Glutamatergic neuron (in vitro differentiated cells): ENCODE measurements at places on chromosomes 16 and 17.

GRCh38 chr16:53865494-53865863 is 161.5 kb downstream of the FTO start:
- peaks cover 9% of the 10 kb centered on the region for H3K36me3 ChIP-seq
- no peaks in the 10 kb centered on the region for H3K27me3 ChIP-seq
- H3K27ac ChIP-seq: no peak overlapping the region
- H3K4me3 ChIP-seq: no peak overlapping the region
- peaks cover 4% of the 10 kb centered on the region for H3K4me1 ChIP-seq
- DNase-seq: no peak

GRCh38 chr16:23156110-23156509 is 6.9 kb upstream of the USP31 start:
- H3K4me3 ChIP-seq: no peak overlapping the region
- no peaks in the 10 kb centered on the region for H3K36me3 ChIP-seq
- H3K4me1 ChIP-seq: no peaks in the 10 kb centered on the region
- H3K27me3 ChIP-seq: no peaks in the 10 kb centered on the region

DNA sequence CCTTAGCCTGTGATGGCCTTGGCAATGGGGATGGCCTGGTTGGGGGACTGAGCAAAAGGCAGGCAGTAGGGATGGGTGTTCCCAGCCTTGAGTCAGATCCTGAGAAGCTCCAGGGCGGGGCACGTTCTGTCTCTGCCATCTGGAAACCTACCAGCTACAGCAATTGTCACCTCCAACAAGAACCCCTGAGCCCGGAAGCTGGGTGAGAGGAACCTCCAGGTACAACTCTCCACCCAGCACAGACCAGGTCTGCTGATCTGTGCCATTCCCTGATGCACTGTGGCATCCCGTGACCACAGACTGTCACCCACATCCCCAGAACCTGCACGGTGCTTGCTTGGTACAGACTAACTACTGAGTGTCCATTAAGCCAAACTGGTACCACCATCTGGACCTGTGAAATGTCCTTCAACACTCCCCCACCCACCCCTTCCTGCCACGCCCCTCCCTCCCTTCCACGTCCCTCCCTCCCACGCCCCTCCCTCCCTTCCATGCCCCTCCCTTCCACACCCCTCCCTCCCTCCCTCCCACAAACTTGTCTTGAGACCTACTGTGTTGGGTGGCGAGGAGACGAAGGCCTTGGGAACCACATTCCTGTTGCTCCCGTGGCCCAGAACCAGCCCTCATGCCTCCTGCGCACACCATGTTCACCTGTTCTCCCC is 16.6 kb downstream of the MYO15B start:
- DNase-seq: no peak
- no peaks in the 10 kb centered on the region for H3K36me3 ChIP-seq
- no peak overlapping the region for H3K4me3 ChIP-seq
- no peaks in the 10 kb centered on the region for H3K27me3 ChIP-seq
- H3K27ac ChIP-seq: no peak overlapping the region
- H3K4me1 ChIP-seq: peaks cover 5% of the 10 kb centered on the region

GRCh38 chr17:27367121-27367981 is 73.4 kb downstream of the WSB1 start:
- H3K27me3 ChIP-seq: no peaks in the 10 kb centered on the region
- no peak overlapping the region for H3K27ac ChIP-seq
- no peak overlapping the region for H3K4me3 ChIP-seq
- DNase-seq: no peak

- no peak overlapping the region for H3K27ac ChIP-seq
- no peaks in the 10 kb centered on the region for H3K4me1 ChIP-seq
- H3K4me3 ChIP-seq: no peak overlapping the region
- no peaks in the 10 kb centered on the region for H3K27me3 ChIP-seq
- H3K36me3 ChIP-seq: peaks cover 11% of the 10 kb centered on the region
- no peak for DNase-seq
Measured at GRCh38 chr16:17512636-17513220, 42.0 kb upstream of the XYLT1 start.

DNA sequence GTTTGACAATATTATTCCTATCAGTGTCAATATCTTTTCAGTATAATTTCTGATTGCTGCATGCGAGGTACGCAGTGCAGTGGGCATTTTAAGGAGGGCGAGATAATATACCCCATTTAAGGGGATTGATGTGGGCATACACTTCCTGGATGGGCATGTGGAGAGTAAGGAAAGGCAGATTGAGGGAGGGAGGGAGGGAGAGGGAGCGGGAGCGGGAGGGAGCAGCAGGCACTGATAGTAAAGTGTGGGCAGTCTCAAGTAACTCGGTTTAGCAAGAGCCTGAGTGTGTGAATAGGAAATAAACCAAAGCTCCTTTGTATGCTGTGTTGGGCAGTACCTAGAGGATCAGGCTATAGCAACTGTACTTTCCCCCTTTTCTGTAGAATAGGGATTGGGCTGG is 5.1 kb downstream of the BPTF start:
- H3K4me1 ChIP-seq: peaks cover 19% of the 10 kb centered on the region
- H3K27me3 ChIP-seq: peaks cover 6% of the 10 kb centered on the region
- peak overlapping the region; percentile 4 for H3K4me3 ChIP-seq
- no peak for DNase-seq

DNA sequence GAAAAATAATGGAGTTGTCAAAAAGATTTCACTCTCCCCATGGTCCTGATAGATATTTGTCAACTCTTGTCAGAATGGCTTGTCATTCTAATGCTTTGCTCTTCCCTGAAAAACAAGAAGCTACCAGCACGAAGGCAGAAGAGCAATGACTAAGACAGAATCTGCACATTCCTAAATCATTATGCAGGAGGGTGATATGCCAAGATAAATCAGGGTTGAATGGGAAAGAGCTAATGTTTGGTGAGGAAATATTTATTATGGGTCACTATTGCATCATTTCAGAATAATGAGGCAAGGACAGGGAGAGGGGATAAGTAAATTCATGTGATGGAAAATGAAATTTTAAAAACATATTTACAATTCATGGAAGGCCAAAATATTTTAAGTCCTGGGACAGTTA is 297.5 kb upstream of the XYLT1 start:
- H3K36me3 ChIP-seq: peaks cover 14% of the 10 kb centered on the region
- H3K4me3 ChIP-seq: no peak overlapping the region
- no peak for DNase-seq
- no peaks in the 10 kb centered on the region for H3K4me1 ChIP-seq

DNA sequence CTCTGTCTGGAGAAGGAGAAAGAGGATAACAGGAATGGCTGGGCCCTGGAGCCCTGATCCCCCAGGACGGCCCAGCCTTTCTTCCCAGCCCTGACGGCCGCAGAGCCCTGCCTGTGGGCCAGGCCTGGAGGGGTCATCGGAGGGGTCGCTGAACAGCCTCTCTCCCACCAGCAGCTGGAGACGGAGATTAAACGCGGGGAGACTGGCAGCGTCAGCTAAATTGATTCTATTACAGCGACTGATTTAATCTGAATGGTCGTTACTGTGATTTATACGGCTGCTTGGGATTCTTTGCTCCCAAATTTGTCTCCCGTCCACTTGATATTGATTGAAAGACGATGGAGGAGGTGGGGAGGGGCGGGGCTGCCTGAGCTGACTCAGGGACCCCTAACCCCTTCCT is 7.1 kb upstream of the CDH15 start:
- H3K4me1 ChIP-seq: peaks cover 12% of the 10 kb centered on the region
- H3K4me3 ChIP-seq: peak overlapping the region; percentile 55
- H3K27me3 ChIP-seq: peaks cover 14% of the 10 kb centered on the region

- H3K36me3 ChIP-seq: no peaks in the 10 kb centered on the region
- H3K27ac ChIP-seq: no peak overlapping the region
- no peak overlapping the region for H3K4me3 ChIP-seq
- H3K27me3 ChIP-seq: no peaks in the 10 kb centered on the region
- no peak for DNase-seq
Measured at GRCh38 chr17:36980280-36980761, 31.6 kb downstream of the AATF start.

- no peak overlapping the region for H3K4me3 ChIP-seq
- no peak for DNase-seq
- H3K27ac ChIP-seq: no peak overlapping the region
- H3K27me3 ChIP-seq: peaks cover 26% of the 10 kb centered on the region
Measured at GRCh38 chr17:35372846-35373533, 431 bp downstream of the SLFN11 start.
